ENCODE measurements at places on chromosomes 1 and 21. TPM values are rescaled to one million over a fixed set of nuclear protein-coding genes. Genes with fewer than 3 reads are reported as not detected.

GRCh38 chr1:228265167-228265566 is 57.3 kb downstream of the OBSCN start:
- DNase-seq = no peak

DNA sequence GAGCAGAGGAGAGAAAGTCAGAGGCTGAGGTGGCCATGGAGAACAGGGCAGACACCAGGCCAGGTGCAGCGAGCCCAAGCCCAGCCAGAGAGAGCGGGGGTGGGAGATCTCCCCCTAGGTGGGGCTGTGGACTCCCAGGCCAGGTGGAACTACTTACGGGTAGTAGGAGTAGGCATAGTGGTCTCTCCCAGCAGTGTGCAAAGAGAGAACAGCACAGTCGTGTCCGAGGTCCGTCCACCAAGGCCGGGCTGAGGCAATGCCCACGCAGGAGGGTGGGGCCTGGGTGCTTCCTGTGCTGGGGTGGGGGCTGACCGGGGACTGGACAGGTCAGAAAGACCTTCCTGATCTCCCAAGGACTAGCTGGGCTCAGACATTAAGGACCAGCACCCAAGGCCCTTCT is 263.7 kb downstream of the PTPRU start:
- DNase-seq = no peak

DNA sequence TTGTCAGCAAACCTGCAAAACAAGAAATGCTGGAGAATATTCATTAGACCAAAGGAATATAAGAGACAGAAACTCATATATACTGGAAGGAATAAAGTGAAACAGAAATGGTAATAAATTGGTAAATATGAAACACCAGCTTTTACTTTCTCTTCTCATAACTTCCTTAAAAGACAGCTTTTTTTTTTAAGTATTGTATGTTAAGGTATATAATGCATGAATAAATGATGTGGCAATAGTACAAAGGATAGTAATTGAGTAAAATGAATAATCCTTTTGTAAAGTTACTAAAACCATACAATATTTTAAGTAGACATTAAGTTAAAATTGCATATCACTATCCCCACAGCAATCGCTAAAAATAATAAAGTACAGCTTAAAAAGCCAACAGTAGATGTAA is 64.8 kb downstream of the TRIM33 start:
- DNase-seq = no peak

DNA sequence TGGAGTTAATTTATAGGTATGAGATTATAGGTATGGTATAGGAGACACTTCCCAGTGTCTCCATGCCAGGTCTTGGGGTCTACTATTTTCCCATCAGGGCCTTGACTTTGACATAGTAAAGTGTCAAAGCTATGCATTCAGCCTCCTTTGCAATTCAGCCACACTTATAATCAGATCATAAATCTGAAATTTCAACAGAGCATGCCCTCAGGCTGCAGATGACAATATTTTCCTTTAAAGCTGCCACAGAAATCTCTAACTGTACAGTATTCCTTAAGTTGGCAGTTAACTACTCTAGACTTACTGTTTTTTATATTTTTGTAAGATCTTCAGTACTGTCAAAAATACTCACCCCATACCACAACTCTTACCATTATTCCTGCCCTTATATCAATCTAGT is 30.2 kb upstream of the RGS7 start:
- no peak for DNase-seq

DNA sequence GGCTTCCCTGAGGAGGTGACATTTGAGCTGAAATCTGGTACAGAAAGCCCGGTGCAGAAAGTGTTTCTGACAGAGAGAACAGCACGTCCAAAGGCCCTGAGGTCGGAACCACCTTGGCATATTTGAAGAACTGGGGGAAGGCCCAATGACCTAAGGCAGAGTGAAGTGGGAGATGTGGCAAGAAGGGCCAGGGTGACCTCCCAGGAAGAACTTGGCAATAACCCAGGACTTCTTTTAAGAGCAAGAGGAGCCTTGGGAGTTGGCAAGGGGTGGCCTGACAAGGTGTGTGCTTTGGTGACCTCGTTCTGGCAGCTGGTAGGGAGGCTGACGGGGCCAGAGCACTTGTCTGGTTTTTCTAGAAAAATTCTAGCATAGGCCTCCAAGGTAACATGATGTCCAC is 23.4 kb downstream of the TTC39A start:
- DNase-seq = no peak

- no peak for DNase-seq
Measured at GRCh38 chr1:86052948-86053698, 103.4 kb downstream of the COL24A1 start.

The ADGRB2 gene
- total RNA-seq = 0.65 TPM

The PHGDH gene
- 32.9 TPM for total RNA-seq

The CPLANE2 gene
- 9.9 TPM for total RNA-seq

The F3 gene
- 24.4 TPM for total RNA-seq

The RNF223 gene
- 1.3 TPM for total RNA-seq

The ADGRL4 gene
- 1.7 TPM for total RNA-seq

Data from mucosa of descending colon (tissue), 3 donors.